ENCODE measurements at places on chromosomes 6 and 20. TPM values are rescaled to one million over a fixed set of nuclear protein-coding genes. Genes with fewer than 3 reads are reported as not detected.

DNA sequence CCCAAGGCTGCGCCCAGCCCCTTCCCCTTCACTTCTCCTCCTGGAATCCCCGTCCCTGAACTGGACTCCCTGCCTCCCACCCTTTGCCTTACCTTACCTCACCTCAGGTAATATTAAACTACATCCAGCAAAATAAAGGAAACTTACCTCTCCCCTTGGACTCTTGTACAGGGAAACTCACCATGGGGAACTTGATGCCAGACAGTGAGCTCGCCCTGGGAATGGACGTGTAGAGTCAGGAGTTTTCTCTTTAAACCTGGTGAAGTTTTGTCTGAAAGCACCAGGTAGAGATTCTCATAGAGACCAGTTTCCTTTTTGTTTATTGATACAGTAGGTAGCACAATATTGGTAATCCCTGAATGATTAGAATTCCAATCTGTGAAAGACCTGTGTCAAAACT is 544 bp upstream of the HLA-C start:
- no peak for DNase-seq

Gene REM1
- not detected for total RNA-seq

Gene DNMT3B
- not detected for total RNA-seq

DNA sequence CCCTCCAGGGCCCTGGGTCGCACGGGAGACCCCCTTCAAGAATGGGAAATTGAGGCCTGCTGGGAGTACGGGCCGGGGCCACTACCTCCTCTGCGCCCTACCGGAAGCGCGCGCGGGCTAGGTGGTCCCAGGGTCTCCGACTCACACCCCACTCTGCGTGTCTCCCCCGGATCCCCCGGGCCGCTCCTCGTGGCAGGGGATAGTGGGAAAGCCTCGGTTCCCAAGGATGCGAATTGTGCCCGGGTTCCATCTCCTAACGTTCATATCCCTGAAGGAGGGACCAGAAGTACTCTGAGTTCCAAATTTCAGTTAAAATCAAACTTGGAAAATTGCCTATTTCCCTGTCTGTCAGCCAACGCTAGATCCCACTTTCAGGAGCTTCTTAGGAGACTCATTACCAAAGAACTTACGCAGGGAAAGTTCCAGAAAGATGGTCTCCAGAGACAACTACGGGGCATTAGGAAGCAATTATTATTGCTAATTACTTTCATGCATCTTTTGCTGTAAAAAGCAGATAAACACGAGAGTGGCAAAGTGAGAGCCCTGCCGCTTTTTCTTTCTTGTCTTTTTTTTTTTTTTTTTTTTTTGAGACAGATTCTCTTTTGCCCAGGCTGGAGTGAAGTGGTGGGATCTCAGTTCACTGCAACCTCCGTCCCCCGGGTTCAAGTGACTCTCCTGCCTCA is 858 bp downstream of the FAM83D start:
- DNase-seq, result no peak

Gene AVP
- not detected for total RNA-seq

Gene DUSP15
- not detected for total RNA-seq
